ENCODE measurements at places on chromosomes 1 and 21.

DNA sequence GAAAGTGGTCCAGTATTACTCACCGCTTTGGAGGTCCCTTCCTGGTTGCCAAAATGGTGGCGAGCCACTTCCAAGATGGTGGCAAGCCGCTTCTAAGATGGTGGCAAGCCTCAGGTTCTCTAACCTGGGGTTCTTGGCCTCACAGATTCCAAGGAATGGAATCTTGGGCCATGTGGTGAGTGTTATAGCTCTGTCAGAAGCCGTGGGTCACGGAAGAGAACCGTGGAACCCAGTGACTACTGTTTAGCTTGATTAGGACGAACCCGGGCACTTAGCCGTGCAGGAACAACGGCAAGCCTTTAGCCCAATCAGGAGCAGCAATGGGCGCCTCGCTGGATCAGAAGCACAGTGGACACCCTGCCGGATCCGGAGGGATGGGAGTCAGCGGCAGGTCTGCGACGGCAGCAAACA lies 356.2 kb upstream of the TMPRSS15 start:
- no peak for DNase-seq

DNA sequence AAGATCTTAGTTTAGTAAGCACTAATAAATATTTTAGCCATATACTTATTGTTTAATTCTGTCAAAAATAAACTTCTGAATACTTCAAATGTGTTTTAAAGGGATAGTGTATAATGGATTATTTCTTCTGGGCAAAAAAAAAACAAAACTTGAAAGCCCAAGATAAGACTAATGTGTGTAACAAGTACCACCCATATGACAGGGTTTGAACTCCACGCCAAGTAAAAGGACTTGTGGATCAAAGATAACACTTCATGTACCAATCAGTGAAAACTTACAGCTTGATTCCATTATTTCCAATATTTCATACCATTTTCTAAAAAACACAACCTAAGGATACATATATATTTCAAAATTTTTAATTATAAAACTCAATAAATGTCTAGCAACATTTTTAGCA lies 59.5 kb downstream of the DENND1B start:
- no peak for DNase-seq

DNA sequence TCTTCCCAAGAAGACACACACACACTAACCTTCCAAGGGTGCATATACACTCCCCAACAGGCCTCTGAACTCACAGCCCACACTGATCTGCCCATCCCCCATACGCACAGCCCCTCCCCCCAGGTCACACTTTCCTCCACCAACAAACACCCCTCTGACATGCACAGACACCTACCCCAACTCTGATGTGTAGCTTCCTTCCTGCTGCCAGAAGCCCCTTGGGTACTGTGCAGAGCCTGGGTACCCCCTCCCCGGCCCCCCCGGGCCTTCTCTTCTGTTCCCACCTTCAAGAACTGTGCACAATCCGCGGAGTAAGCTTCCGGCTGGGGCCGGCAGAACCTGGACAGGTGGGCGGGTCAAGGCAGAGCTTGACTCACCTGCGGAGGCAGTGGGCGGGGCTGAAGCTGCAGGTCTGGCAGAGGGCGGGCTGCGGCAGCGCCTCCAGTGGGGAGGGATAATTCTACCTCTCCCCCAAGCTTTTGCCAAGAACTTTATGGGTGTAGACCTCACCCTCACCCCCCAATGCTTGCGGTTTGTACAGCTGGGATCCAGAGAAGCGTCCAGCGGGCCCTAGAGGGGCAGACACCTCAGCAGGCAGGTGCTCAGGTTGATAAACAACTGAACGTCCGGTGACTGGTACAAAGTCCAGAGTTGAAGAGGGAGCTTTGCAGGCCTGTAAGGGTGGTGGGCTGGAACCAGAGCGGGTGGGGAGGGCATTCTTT lies at the start of gene C1orf210:
C1orf210 (minus strand) TSS at position 313 of the 722 bp plus-strand sequence. CDS start 2,311 bp downstream, outside the sequence.
- no peak for DNase-seq

GRCh38 chr1:232486454-232487207 lies 143.3 kb downstream of the SIPA1L2 start:
- DNase-seq, result no peak

GRCh38 chr1:165303386-165303785 lies 53.1 kb downstream of the LMX1A start:
- DNase-seq, result no peak

- no peak for DNase-seq
Observed at GRCh38 chr1:15736038-15736891, at the start of gene SLC25A34. TSS of gene SLC25A34 (plus strand) at chr1:15736258. CDS start at chr1:15736486, 228 bp downstream.

DNA sequence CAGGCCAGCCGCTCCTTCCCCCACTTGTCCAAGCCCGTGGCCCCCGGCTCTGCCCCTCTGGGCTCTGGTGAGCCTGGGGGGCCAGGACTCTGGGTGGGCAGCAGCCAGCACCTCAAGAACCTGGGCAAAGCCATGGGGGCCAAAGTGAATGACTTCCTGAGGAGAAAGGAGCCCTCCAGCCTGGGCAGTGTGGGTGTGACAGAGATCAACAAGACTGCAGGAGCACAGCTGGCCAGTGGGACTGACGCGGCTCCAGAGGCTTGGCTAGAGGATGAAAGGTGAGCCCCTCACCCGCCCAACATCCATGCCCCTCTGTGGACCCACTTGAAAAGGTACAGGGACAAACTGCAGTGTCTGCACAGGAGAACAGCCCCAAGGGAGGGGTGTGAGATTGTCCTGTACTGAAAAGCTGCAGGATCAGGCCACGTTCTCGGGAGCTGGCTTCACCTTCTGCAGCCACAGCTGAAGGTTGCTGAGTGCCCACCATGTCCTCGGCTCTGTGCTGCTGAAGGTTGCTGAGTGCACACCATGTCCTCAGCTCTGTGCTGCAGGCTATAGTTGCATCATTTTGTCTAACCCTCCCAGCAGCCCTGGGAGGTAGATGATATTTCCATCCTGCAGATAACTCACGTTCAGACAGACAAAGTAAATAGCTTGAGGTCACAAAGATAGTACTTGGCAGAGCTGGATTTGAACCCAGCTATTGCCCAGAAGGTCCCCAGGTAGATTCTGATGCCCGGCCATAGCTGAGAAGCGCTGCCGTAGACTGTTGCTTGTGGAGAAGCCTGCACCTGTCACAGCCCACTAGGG lies 618 bp downstream of the C1orf226 start:
- DNase-seq, result no peak

- DNase-seq, result peak; percentile 50
Observed at GRCh38 chr1:112637254-112638109, 17.9 kb downstream of the CAPZA1 start.

GRCh38 chr1:236288620-236288976 lies 6.8 kb upstream of the ERO1B start:
- no peak for DNase-seq

DNA sequence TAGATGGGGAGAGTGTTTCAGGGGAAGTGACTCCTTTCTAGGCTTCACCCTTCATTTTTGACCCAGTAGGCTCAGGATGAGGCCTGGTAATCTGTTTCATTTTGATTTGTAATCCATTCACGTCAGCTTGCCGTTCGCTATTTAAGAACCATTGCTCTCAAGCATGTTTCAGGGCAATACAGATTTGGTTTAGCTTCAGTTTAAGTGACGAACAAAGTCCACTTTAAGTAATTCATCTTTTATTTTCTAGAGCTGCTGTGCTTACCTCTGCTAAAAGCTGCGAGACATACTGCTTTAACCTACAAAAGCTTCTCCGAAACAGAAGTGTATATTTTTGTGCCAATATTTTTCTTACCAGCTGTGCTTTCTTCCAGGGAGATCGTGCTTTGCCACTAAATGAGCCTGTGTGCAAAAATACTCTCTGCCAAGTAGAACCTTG lies 8.9 kb upstream of the FMO3 start:
- DNase-seq, result no peak

GRCh38 chr1:3215198-3216014 lies 146.4 kb downstream of the PRDM16 start:
- DNase-seq, result no peak

GRCh38 chr1:150760013-150760412 lies 5.6 kb downstream of the CTSS start:
- DNase-seq, result no peak

GRCh38 chr1:190479516-190479915 lies 1.9 kb upstream of the BRINP3 start:
- no peak for DNase-seq

GRCh38 chr21:35340273-35340672 lies 291.2 kb upstream of the RUNX1 start:
- DNase-seq, result no peak

DNA sequence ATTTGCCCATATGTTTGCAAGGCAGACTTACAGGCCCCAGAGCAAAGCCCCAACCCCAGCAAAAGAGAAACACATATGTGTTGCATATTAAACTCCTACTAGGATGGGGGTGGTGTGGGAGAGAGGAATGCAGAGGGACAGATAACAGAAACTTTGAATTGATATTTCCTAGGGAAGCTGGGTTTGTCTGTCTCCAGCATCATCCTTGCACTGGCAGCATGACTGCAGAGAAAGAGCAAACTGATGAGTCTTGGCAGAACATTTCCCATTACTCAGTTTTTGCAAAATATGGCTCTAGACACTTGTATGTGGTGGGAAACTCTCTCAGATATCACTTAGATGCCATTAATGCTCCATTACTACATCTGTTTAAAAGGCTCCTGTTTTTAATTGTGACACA lies 43.8 kb upstream of the MARK1 start:
- DNase-seq, result no peak

GRCh38 chr1:158506369-158506987 lies 34.5 kb downstream of the OR10R2 start:
- DNase-seq, result peak; percentile 60

DNA sequence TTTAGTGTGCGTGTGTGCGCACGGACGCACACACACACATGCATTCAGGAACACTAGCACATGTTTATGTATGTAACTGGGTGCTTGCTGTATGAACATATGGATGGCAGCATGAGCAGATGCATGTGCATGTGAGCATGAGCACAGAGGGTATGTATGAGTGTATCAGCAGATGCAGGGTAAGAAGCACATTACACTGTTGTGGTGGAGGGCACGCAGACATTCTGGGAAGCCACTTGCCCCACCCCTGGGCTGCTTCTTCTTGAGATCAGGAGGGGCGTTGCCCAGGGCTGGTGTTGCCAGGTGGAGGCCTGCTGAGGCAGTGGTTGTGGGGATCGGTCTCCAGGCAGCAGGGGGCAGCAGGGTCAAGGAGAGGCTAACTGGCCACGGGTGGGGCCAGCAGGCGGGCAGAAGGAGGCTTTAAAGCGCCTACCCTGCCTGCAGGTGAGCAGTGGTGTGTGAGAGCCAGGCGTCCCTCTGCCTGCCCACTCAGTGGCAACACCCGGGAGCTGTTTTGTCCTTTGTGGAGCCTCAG lies 3.9 kb upstream of the P3R3URF start:
- no peak for DNase-seq

DNA sequence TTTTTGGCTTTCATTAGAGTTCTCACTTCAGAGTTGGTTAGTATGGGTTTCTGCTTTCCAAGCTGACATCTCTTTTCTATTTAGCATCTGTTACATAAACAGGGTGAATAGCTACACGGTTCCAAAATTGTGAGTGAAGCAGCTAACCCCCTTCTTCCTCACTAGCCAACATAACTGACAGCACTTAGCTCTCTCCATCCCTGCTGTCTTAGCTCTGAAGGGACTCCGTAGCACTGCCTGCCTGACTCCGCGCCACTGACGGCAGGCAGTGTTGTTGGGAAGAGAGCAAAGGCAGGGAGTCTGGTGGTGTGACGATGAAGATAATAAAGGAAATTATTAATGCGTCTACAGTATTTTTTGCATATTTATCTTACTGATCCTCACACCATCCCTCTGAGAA lies 247.0 kb downstream of the PTBP2 start:
- DNase-seq, result no peak

- peak; percentile 68 for DNase-seq
Observed at GRCh38 chr1:6330410-6330911, 63.1 kb downstream of the ACOT7 start.

DNA sequence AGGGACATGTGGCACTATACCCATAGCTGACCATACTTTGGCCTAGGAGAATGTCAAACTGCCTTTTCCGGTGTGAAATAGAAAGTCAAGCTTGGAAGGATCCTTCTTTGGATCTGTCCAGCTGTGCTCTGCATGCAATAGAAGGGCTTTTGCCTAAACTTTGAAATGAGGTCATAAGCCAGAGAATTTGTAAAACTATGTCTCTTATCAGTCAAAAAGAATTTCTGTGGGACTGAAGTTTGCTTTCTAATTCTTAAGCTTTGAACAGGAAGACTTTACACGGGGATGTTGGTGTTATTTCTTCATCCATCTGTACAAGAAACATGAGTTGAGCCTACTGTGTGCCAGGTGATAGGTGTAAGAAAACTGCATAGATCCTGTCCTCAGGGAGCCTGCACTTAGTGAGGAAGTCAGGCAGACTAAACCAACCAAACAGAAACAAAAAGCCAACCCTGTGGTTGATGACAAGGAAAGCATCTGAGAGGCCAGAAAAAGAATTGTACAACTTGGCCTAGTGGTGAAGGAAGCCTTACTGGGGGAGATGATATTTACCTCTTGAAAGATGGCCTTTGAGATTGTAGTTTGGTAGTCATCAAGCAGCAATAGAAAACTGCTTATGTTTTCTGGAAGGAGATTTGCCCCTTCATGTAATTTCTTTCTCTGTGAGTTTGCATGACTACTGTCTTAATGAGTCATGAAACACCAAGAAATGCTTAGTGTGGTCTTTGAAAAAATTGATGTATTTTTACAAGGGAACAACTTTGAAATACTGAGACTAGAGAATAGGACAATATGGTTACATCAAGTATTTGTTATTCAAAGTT lies 24.8 kb downstream of the TGFB2 start:
- DNase-seq, result peak; percentile 83

DNA sequence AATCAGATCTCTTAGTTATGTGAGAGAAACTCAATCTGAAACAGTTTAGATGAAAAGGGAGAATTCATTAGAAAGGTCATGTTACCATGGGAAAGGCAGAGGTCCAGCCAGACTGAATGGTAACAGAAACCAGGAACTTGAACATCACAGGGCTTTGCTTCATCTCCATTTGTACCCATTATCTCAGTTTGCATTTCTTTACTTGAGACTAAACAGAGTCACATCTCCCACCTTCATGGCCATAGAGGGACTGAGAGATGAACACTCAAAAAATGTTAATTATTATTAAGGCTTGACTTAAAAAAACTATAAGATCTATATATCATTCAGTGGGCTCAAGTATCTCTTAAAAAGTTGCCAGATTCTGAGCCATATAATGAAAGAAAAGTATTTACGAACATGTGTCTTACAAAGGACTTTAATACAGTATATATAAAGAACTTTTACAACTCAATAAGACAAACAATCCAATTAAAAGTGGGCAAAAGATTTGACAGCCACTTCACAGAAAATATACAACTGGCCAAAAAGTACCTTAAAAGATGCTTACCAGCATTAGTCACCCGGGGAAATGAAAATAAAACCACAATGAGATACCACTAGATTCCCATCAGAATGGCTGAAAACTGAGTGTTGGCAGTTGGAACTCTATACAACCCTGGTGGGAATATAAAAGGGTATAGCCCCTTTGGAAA lies 13.2 kb downstream of the KYAT3 start:
- no peak for DNase-seq

DNA sequence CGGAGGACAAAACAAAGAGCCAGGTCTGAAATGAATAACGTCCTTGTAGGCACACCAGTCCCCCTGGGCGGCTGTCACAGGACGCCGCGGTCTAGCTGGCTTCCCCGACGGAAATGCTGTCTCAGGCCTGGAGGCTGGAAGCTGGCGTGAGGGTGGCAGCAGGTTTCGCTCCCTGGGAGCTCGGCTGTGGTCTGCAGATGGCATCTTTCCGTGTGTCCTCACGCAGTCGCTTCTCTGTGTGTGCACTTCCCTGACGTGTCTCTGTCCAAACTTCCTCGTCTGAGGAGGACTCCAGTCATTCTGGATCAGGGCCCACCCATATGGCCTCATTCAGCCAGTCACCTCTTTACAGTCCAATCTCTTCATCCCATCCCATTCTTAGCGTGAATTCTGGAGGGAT lies 14.2 kb downstream of the TNFRSF14 start:
- DNase-seq, result no peak

- no peak for DNase-seq
Observed at GRCh38 chr21:21210552-21210951, 212.3 kb downstream of the NCAM2 start.
